ENCODE measurements at places on chromosomes 11 and 22.

GRCh38 chr11:133154076-133154475, 378.2 kb downstream of the OPCML start:
- DNase-seq: no peak

- peak; percentile 32 for DNase-seq
Measured at GRCh38 chr22:36658900-36659299, 44.7 kb downstream of the CACNG2 start.

DNA sequence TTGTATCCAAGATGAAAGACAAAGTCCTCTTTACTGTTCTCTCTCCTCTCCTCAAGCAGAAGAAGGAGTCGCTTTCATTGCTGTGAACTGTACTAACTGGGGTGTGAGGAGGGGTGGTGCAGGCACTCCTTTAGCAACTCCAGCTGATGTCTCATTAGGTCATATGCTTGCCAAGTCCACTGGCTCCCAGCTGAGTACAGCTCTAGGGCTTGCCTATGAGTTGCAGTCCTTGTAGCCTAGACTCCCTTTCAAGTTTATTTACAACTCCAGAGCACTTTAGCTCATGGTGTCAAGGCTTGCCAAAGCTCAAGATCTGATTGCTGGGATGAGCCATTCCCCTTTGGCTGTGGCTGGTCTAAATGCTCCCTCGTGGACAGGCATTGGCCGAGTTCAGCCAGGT, 55.1 kb upstream of the PDGFD start:
- DNase-seq: no peak

DNA sequence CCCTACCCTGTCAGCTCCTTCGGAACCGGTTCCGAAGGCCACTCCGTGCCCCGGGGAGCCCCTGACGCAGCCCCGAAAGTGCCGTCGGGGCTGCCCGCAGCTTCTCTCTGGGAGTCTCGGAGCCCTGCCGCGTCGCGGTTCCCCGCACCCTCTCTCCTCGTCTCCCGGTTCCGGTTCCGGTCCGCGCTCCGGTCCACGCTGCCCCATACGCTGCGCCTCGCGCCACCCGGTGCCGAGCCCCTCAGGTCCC, 618 bp downstream of the MTA2 start:
- no peak for DNase-seq

- no peak for DNase-seq
Measured at GRCh38 chr11:19931771-19932369, 219.2 kb downstream of the NAV2 start.

DNA sequence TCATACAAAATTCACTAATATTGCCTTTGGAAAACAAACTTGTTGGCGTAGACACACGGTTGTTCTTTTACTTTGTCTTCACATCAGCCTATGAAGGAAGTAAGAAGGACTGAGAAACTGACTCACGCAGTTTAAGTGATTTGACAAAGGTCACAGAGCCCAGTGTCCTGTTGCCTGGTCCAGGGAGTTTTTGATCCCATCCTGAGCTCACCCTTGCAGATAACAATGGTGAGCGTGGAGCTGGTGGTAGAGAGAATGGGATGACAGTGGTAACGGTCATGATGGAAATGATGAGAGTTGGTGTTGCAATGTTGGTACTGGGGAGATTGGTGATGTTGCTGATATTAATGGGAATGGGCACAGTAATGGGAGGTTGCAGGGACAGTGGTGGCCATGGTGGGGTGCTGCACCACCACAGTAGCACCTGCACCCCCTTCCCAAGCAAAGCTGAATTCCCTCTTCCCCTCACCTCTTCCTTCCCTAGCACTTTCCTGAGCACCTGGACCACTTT, 22.0 kb downstream of the CREB3L1 start:
- peak; percentile 60 for DNase-seq

- peak; percentile 79 for DNase-seq
Measured at GRCh38 chr22:22168190-22168940, 76.2 kb upstream of the VPREB1 start.

- no peak for DNase-seq
Measured at GRCh38 chr22:45763236-45763624, 91.6 kb downstream of the ATXN10 start.

- DNase-seq: no peak
Measured at GRCh38 chr11:7533199-7534041, 19.6 kb downstream of the PPFIBP2 start.

DNA sequence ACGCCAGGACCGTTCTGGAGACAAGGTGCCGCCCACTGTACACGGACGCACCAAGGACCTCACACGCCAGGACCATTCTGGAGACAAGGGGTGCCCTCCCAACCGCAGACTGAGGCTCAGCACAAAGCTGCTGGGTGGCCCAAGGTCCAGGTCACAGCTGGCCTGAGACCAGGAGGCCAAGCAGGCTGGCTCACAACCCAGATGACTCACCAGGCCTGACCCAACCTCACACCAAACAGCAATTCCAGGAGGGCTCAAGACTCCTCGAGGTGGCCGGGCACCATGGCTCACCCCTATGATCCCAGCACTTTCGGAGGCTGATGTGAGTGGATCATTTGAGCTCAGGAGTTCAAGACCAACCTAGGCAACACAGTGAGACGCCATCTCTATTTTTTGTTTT, 14.8 kb downstream of the BRD1 start:
- DNase-seq: peak; percentile 11

- DNase-seq: no peak
Measured at GRCh38 chr11:65764434-65764833, 16.3 kb downstream of the AP5B1 start.

DNA sequence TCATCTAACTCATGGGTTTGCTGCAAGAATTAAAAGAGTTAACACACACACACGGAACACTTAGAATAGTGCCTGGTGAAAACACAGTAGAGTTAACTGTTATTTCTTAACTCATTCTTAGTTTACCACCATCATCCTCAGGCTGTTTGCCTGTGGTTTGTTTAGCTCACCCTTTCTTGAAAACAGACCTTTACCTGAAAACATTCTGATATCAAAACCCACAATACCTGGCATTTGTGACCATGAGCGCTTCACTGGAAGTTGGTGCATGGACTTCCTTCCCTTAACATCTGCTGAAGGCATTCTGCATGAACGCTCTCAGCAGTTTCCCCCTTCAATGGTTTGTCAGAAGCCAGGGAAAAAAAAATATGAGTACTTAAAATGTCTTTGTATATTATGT, 256.0 kb downstream of the ETS1 start:
- DNase-seq: no peak

DNA sequence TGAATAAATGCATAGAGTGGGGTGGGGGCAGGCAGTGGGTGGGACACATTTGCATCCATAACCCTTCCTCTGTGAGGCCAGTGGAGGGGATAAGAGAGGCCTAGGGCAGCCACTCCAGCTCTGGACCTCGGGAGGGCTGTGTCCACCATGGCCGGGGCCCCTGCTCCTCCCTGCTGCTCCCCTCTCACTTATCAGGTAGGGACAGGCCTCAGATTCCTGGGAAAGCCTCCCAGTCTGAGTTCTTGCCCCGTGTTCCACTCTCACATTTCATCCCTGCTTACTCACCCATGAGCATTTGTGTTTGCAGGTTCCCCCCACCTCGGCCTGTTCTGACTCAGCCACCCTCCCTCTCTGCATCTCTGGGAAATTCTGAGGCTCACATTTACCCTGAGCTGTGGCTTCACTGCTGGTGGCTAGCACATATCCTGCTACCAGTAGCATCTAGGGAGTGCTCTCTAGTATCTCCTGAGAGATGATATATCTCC, 128.7 kb upstream of the TOP3B start:
- DNase-seq: peak; percentile 94

DNA sequence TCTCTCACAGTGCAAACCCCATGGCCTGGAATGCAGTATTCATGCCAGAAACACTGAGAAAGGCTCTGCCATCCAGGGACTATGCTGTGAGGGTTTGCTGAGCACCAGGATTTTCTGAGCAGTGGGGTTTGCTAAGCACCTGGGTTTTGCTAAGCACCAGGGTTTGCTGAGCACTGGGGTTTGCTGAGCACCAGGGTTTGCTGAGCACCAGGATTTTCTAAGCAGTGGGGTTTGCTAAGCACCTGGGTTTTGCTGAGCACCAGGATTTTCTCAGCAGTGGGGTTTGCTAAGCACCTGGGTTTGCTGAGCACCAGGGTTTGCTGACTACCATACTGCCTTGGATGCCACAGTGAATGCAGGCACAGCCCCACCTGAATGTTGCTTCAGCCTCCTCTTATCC, 48.3 kb upstream of the SMIM38 start:
- no peak for DNase-seq

GRCh38 chr11:57425565-57426438, 1.1 kb downstream of the SLC43A3 start:
- DNase-seq: no peak

GRCh38 chr11:133134314-133135173, 397.8 kb downstream of the OPCML start:
- peak; percentile 70 for DNase-seq

- no peak for DNase-seq
Measured at GRCh38 chr22:29580200-29580810, 608 bp downstream of the NIPSNAP1 start.

- no peak for DNase-seq
Measured at GRCh38 chr11:118870396-118871343, 13.0 kb upstream of the CXCR5 start.

DNA sequence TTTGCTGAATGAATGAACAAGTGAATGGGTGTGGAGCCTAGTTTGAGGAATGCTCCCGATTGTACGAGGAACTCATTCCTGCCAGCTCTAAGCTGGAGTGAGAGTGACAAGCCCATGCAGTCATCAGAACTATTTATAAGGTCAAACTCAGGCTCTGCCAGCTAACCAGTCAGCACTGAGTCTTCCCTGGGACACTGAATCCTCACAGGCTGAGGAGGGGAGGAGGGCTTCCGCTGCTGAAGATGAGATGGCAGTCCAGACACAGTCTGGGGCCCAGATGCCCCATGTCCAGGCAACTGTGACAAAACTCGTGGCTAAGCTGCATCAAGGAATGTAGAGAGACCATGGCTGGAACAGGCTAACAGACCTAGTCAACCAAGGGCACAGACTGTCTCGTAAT, 4.0 kb downstream of the LRP4 start:
- peak; percentile 16 for DNase-seq

DNA sequence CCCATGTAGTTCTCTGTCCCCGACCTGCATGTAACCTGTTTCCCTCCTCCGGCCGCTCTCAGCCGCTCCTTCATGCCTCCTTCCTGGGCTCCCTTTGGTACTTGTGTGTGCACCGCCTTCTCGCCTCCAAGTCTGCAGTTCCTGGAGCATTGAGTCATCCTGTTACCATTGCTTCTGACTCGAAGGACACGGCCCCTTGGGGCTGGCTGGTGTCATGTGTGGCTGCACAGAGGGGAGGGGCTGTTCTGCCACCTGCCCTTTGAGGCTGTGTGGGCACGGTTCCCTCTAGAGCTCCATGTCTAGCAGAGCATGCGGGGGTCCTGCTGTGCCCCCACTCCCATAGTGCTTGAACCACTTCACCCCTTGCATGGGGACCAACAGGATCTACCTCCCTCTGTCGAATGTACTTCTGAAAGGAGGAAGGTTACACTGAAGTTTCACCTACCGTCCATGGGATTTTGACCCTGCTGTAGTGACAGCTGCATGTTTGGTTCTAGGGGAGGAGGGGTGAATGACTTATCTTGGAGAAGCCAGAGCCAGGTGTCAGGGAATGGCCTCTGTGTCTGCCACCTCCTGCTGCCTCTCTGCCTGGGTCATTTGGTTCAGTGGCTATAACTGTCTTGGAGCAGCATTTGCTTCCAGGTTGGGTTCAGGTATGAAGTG, 39.6 kb downstream of the BCR start:
- peak; percentile 70 for DNase-seq

- no peak for DNase-seq
Measured at GRCh38 chr11:67613313-67613959, 6.7 kb downstream of the NDUFV1 start.

- DNase-seq: no peak
Measured at GRCh38 chr11:96191752-96192151, 151.2 kb downstream of the MAML2 start.

GRCh38 chr11:109093354-109093753, 328.6 kb upstream of the C11orf87 start:
- no peak for DNase-seq

GRCh38 chr22:22079404-22080148, 97.0 kb upstream of the TOP3B start:
- DNase-seq: no peak

- DNase-seq: peak; percentile 47
Measured at GRCh38 chr11:123549926-123550917, 104.2 kb downstream of the SCN3B start.

DNA sequence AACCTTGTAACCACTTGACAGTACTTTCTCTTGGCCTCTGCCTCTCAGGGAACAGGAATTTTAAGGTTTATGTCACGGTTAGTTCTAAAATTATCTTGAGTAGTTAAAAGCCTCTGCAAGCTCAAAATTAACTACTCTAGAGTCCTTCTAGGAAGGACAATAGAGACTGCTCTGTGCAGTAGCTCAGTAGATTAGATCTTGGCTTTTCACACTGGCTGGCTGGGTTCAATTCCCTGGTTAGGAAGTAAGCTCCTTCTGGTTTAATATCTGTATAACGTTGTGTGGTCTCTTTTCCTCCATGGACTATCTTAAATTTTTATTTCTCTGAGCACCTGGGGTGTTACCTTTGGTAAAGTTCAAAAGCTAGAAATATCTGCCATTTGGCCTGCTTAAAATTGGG, 109.2 kb downstream of the AASDHPPT start:
- DNase-seq: peak; percentile 11

- no peak for DNase-seq
Measured at GRCh38 chr11:73749118-73749517, 11.8 kb downstream of the RAB6A start.

- peak; percentile 76 for DNase-seq
Measured at GRCh38 chr22:30251711-30252110, 5.2 kb upstream of the LIF start.

DNA sequence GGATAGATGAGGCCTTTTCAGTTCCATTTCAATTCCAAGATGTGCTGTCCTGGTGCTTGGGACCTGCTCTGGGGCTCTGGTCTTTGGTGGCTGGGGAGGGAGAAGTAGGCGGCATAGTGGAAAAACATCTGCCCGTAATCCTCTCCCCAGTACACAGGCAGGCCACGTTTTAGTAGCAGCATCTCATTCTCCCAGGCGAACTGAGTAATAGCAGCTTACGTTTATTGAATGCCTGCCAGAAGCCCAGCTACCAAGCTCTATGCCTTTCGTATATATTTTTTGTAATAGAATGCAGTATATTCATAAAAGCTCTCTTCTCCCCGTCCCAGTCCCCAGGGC, 11.4 kb downstream of the ACO2 start:
- DNase-seq: no peak

- peak; percentile 68 for DNase-seq
Measured at GRCh38 chr11:118608360-118609227, 1.2 kb downstream of the PHLDB1 start.

DNA sequence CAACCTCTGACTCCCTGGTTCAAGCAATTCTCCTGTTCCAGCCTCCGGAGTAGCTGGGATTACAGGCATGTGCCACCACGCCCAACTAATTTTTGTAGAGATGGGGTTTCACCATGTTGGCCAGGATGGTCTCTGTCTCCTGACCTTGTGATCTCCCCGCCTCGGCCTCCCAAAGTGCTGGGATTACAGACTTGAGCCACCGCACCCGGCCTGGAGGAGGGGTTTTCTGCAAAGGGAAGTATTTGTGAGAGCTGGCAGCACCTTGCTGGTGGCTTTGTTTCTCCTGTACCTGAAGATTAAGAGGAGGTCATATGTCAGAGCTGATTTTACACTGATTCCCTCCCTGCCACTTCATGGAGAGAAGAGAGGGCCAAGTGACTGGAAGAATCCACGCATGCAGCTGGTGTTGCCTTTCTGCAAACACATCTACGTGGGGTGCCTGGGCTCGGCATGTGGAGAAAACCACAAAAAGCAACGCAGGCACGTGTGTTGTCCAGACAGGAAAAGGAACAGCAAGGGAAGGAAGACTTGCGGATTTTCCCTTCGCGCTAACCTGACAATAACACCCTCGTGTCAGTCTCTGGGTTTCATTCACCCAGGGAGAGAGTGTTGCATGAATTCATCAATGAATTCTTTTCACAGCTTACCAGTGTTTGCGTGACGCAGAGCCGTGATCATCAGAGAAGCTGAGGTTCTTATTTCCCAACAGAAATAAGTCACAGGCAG, 61.9 kb downstream of the TSPAN18 start:
- no peak for DNase-seq
